ENCODE measurements at places on chromosomes 5 and 9.

- no peak for DNase-seq
Measured at GRCh38 chr9:4068914-4069313, 231.0 kb downstream of the GLIS3 start.

DNA sequence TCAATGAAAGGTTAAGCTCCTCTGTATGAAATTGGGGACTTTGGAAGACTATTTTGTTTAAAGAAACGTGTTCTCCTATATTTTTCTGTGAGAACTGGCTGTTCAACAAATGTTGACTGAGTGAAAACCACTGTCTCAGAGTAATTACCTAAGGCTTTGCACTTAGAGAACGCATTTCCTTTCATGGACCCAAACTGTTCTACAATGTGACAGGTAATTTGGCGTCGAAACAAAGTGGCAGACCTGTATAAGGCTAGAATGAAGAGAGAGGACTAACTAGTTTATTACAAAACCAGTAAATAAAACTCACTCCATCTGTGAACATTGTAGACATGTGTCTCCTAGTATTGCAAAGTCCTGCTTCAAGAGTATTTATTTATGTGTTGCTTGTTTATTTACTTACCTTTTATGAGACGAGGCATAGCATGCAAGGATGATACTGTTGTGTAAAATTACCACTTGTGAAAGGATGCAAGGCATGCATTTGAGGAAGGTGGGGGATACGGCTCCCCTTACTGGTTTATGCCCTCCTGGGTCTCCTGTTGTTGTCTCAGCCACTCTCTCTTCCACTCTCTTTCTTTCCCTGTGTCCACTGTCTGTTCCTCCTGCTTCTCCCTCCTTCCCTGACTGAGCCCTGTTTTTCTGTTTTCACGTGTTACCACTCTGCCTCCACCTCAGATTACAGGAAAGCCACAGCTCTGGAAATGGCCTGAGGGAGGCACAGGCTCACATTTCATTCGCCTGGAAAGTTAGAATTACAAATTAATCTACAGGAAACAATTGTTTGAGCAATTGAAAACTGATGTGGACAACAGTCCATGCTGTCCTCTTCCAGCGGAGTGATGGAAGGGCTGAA lies 444.0 kb upstream of the ZNF608 start:
- no peak for DNase-seq

- DNase-seq, result no peak
Measured at GRCh38 chr5:1818784-1819183, 17.6 kb downstream of the NDUFS6 start.

DNA sequence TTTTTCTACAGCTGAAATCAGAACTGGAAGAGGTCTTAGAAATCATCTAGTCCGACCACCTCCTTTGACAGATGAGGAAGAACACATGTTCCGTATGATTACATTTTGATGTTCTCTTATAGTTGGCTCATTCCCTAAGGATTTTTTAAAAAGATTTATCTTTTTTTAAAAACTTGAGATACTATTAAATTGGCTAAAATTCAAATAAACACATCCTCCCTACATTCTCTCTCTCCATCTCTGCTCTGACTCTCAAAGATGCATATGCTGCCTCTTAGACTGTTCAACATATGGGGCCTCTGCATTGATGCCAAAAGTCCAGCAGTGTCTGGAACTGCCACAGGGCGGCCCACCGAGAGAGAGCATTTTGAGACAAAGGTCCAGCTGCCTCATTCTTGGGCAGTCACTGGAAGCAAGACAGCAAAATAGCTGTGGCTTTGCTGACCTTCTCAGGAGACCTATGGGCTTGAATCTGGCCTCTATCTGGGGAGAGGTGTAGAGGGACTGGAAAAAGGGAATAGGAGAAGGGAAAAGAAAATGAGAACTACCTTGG lies 12.8 kb upstream of the TSSK1B start:
- DNase-seq, result no peak

DNA sequence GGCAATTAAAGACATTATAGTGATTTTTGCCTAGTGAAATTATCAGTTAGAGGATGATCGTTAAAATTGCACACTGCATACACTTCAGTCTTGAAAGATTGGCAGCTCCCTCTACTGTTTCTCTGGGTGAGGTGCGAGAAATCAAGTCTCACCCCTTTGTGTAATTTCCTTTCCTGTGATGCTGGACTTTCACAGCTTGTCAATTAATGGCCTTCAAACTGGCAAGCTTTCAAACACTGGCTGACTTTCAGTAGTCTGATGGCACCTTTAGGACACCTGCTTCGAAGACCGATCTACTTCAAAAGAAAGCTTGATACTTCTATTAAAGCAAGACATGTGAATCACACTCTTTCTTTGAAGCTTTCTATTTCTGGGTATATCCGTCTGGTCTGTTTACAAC lies 706.7 kb upstream of the PTPRD start:
- peak; percentile 8 for DNase-seq

DNA sequence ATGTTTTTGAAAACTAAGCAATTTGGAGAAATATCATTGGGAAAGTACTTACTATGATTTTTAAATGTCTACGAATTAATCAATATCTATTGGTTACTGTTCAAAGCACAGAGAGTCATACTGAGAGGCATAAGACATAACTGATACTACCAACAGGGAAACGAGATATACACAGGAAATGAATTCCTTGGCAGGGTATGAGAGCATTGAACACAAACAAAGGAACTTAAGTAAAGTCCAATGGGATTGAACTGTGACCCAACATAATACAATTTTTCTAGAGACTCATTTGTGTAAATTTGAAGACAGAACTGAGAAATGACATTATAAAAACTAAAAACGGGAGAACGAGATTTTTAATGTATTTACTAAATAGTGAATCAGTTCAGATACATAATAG lies 1.3 kb upstream of the ITGA1 start:
- no peak for DNase-seq

GRCh38 chr5:157734436-157734835 lies 3.2 kb downstream of the THG1L start:
- no peak for DNase-seq

GRCh38 chr9:123753669-123754258 lies 176.2 kb downstream of the DENND1A start:
- DNase-seq, result peak; percentile 12

- peak; percentile 21 for DNase-seq
Measured at GRCh38 chr5:5140479-5141338, 579 bp downstream of the ADAMTS16 start.

- DNase-seq, result no peak
Measured at GRCh38 chr9:137610944-137611343, 5.5 kb downstream of the ARRDC1 start.

DNA sequence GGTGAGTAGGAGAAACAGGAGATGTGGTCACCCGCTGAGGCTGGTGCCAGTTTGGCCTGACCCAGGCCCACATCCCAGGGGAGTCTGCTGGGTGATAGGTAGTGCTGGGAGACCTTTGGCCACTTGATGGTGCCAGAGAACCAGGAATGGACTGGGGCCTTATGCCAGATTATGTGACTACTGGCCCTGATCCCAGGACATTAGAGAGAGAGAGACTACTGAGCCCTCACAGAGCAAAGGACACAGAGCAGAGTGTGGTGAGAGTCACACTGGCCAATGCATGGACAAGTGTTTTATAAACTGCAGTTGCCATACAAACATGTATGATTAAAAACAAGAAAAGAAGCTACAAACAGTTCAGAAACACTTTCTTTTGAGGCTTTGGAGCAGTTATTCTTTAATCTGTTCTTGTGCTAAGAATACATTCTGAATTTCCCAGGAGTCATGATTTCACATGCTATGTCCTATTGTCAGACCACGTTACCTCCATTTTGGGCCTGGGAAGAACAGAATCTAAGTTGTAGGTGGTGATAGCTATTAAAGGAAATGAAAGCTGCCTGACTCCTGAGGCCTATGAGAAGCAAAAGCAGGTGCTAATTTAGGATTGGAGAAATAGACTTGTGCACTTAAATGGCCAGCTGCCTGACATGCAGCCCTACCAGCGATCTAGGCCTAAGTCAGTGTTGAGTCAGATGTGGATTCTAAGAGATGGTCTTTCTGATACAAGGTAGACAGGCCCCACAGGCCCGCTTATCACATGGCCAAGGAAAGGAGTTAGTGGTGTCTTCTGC lies 32.6 kb upstream of the TMOD1 start:
- DNase-seq, result peak; percentile 79

- peak; percentile 70 for DNase-seq
Measured at GRCh38 chr9:69976152-69976551, 67.5 kb upstream of the MAMDC2 start.

GRCh38 chr5:76867827-76868693 lies 18.2 kb downstream of the S100Z start:
- peak; percentile 67 for DNase-seq

- DNase-seq, result no peak
Measured at GRCh38 chr9:72247549-72247948, 98.3 kb downstream of the GDA start.

DNA sequence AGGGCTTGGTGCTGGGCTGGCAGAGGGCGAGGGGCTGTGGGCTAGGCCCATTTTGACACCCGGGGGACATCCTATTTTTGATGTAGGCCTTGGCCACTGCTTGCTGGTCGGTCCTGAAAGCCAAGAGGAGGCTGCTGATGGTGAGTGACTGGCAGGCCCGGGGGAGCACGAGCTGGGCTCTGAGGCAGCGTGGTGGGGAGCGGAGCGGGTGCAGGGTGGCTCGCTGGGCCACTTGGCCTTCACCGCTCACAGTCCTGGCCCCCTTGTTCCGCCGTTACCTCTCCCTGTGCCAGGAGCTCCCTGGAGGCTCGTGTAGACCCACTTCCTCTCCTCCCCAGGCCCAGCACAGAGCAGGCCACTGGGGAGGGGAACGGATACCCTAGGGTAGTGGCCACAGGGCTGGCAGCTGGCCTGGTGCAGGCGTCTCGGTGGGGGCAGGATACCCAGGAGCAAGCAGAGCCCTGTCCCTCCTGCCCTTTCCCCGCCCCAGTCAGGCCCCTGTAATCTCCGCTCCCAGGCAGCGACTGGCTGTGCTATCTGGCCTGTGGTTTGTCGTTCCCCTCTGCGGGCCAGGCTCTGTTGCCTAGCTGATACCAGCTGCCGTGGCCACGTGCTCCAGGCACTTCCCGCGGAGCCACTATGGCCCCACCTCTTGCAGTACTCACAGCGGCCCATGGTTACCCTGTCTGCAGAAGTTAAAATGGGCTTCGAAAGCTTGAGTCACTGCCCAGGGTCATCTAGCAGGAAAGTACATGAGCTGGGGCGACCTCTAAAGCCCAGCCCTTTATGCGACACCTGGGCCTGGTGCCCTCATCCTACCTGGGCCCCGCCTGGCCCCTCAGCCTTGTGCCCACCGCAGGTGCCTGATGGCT lies 11.7 kb upstream of the DOLPP1 start:
- no peak for DNase-seq

Data from urothelium cell line (cell line).